ENCODE measurements at places on chromosomes 16 and 17.

GRCh38 chr17:42182927-42183734 is 2.1 kb downstream of the HCRT start:
- DNase-seq: no peak

DNA sequence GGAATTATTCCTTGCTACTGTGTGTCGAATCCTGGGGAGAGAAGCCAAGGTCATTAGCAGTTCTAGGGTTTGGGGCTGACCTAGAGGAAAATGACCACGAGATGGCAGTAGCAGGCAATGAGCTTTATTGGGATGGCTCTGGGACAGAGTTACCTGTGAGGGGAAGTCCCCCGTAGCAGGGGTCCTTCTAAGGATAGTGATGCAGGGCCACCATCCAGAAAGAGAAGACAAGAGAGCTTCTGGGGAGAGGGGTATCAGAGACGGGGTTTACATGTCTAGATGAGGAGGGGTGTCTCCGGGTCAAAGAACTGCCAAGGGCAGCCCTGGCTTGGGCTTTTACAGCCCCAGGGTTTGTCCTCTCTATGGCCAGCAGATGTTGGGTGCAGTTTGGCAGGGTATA is 6.4 kb upstream of the GGT6 start:
- DNase-seq: no peak

- DNase-seq: peak; percentile 38
These were observed 9.8 kb downstream of the SLC38A10 start for GRCh38 chr17:81285179-81285878.

DNA sequence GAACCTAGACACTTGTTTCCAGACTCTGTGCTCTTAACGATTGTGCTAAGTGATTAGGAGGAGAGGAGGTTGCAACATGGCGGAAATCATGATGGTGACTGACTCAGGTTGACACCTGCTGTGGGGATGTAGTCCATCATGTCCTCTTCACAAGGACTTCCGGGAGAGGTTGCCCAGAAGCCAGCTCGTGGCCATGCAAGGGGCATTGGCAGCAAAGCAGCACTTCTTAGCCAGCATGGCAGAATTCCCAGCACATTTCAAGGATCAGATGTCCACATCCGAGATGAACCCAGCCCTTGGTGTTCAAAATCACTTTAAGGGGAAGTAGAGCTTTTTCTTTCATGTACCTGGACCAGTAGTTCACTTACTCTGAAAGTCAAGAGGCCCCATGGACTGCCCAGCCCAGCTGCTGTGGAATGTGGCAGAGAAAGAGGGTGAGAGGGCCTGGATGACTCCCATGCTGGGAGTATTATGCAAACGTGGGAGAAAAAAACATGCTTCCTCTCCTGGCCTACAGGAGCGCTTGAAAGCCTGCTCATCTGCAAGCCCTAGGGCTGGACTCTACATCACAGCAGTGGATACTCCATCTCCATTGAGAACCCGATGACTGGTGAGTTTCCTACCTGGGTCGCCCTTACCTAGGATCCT is 65.5 kb downstream of the IRX6 start:
- no peak for DNase-seq

DNA sequence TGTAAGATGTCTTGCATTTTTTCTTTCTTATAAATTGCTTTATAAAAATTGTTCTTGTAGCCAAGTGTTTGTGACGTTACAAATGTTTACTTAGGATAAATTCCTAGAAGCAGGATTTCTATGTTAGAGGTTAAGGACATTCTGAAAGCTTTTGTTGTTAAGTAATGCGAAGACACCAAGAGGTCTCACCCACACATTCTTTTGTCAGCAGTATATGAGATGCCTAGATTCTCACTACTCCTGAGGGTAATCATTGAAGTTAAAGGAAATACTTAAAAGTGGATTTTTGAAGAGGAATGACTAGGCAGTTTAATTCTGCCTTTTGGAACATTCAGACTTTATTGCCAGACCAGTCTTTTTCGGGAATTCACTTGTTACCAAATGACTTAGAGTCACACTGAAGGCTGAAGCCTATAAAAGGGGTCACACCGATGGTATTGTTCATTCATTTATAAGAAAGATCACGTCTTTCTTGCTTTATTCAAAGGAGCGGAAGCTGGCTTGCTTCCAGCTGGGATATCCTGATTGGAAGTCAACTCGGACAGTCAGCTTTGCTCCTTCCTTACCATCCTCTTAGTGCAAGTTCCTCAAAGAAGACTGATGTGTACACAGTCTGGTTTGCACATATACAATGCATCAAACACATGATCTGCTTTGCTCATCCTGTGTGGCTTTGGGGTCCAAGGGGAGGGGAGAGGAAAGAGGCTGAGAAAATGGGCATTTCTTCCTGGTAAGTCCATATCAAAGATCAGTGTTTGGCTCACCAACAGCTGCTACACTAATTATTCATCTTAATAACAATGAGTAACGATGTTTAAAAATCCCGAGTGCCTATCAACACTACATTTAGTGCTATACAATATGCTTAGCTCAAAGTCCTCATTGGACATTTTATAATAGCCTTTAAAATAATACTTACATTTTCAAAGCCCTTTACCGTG is 160.0 kb downstream of the MAP2K6 start:
- DNase-seq: no peak

DNA sequence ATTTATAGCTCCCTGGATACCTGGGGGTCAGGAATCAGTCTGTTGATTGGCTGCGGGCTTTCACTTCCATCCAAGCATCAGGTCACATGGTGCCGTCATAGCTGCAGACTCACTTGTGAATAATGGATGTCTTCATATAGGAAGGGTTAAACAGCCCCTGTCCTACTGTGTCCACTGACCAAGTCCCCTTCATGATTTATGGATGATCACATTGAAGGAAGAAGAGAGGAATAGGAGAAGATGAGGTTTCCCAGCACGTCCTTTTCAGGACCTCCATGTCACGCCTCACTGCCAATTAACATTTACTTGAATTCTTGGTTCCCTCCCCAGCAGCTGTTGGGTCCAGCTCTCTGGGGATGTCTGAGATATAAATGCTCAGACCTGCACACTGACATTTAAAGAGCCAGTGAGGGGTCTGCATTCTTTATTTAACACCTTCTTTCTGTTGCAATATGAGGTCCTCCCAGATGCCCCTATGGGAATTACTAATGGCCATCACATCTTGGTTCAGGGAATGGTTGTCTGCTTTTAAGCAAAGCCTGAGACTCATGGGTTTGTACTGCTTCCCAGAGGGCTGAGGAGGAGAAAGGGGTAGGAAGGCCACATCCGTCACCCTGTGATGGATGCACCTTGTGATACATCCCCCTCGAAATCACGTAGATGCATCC is 230.6 kb upstream of the HSBP1 start:
- DNase-seq: no peak

DNA sequence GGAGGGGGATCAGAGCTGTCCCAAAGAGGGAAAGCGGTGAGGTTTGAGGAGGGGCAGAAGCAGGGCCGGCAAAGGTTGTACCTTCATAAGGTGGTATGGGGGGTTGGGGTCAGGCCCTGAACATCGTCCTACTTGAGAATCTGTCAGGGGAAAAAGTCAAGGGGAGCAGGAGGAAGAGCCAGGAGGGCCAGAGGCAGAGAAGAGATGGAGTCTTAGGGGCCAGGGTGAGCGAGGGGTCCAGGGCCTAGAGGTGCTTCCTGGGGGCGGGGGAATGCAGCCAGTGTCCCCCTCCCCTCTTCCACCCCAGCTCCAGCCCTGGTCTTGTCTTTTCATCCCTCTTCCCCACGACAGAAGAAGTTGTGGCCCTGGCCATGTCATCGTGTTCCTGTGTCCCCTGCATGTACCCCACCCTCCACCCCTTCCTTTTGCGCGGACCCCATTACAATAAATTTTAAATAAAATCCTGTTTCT is 1.3 kb upstream of the PRRT2 start:
- no peak for DNase-seq

GRCh38 chr16:27951489-27952120 is 111.9 kb downstream of the GSG1L start:
- no peak for DNase-seq

DNA sequence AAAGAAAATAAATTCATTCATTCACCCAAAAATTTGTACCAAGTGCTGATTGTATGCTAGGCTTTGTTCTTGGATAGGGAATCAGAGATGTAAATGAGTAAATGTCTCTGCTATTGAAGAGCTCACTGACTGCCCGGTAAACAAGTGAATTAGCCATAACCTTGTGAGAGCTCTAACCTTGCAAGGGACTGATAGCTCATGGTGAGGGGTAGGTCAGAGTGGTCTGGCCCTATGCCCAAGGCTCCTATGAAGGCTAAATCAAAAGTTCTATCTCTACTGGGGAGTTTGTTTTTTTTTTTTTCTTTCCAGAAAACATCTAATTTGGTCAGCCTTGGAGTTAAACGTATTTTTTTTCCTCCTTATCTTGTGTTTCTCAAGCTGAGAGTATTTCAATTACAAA is 172.8 kb upstream of the CDH11 start:
- no peak for DNase-seq

DNA sequence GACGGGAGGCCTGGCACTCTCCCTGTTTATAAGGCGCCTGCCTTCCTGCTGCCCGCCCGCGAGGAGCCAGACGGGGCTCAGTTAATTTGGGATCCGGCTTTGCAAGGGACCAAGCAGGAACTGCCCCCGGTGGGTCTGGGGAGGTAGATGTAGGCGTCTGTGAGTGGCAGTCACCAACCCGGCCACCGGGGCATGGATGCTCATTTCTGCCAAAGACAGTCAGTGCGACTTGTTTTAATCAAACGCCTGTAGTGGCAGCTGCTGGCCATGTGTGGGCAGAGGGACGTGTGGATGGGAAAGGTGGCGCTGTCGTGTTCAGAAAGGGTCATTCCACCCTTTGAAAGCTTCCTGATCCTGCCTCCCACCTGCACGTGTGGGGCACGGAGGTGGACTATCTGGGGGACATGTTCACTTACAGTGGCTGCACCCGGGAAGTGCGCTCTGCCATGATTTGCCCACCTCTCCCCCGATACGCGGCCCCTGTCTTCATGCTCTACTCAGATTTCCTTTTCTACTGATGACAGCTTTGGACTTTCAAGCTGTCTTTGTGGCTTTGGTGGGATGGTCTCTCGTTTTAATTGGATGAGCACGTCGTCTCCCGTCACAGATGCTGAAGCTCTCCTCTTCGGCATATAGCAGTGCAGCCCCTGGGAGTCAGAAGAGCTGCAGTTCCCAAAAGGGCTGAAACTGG is 60.3 kb upstream of the CIBAR2 start:
- DNase-seq: no peak

DNA sequence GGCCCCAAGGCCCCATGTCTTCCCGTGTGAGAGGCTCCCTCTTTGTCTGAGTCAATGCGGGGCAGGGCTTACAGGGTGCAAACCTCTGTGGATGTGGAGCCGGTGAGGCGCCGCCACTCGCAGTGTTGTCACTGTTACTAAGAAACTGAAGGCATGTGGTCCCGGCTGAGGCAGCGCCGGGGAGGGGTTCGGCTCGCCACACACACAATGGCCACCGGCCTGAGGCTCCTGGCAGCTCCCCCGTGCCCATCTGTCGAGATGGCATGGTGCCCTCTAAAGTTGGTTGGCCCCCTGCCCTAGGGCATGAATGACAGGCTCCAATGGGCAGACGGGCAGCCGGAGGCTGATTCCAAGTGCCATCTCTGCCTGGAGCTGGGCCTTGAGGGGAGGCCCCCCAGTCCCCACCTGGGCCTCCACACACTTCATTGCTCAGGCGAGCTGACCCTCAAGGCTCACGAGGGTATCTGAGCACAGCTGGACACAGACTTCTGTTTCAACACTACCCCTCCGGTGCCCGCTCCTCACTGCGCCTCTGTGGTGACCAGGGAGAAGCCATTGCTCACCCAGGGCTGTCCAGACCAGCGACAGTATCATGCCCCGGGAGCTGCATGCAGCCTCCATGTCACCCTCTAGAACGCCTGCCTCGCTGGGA is 137.2 kb downstream of the C16orf78 start:
- no peak for DNase-seq

- DNase-seq: no peak
These were observed 96.6 kb downstream of the HIC1 start for GRCh38 chr17:2151358-2152033.

- DNase-seq: no peak
These were observed 901.6 kb upstream of the GOT2 start for GRCh38 chr16:59635674-59636073.

DNA sequence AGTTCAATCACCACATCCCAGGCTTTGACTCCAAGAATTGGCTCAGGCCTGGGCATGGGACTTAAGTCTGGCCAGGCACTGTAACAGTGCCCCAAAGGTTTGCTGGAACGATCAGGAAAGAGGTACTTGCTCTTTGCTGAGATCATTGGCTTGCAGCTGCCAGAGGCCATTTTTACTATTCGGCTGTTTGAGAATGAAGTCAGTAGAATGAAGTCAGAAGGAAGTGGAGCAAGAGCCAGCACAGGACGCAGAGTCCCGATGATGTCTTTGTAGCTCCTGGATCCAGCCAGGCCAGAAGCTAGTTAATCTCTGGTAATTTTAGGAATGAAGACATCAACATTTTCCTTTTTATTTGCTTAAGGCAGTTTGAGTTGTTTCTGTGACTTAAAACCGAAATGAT is 195.5 kb downstream of the RAB11FIP4 start:
- no peak for DNase-seq

GRCh38 chr17:81396722-81397313 is 1.6 kb downstream of the BAHCC1 start:
- DNase-seq: no peak

GRCh38 chr16:60739737-60740683 is 1296.2 kb downstream of the CDH8 start:
- DNase-seq: no peak

GRCh38 chr16:19688396-19689024 is 29.5 kb downstream of the KNOP1 start:
- DNase-seq: no peak

DNA sequence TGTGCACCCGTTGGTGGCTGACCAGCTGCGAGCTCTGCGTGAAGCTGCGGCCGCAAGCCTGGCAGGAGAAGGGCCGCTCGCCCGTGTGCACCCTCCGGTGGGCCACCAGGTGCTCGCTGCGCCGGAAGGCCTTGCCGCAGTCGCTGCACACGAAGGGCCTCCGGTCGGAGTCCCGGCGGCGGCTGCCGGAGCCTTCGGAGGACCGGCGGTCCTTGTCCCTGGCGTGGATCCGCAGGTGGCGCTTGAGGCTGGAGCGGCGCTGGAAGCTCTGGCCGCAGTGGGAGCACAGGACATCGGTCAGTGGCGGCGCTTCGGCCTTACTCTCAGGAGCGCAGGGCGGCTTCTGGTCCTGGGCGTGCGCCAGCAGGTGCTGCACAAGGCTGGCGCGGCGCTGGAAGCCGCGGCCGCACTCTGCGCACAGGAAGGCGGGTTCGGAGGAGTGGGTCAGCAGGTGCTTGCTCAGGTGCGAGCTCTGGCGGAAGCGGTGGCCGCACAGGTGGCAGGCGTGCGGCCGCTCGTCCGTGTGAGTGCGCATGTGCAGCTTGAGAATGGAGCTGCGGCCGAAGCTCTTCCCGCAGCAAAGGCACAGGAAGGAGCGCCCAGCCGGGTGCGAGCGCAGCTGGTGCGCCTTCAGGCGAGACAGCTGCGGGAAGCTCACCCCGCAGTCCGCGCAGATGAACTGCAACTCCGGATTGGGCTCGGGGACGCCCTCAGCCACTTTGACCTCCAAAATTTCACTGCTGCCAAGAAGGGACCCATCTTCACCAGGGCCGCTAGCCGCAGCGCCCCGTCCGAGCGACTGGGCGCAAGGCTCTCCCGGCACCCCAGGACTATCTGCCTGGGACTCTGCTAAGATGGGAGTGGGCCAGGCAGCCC is 9.1 kb downstream of the ZSCAN10 start:
- no peak for DNase-seq

- no peak for DNase-seq
These were observed 15.7 kb upstream of the SLC35B1 start for GRCh38 chr17:49723423-49723822.

GRCh38 chr16:54696522-54696921 is 234.1 kb upstream of the IRX5 start:
- no peak for DNase-seq
